ENCODE measurements at places on chromosomes 7 and 10.
A peak's percentile ranks its signal among the peaks of the same experiment; 100 is the strongest.

GRCh38 chr7:32591938-32592337 is 96.6 kb downstream of the AVL9 start:
- no peak for DNase-seq

DNA sequence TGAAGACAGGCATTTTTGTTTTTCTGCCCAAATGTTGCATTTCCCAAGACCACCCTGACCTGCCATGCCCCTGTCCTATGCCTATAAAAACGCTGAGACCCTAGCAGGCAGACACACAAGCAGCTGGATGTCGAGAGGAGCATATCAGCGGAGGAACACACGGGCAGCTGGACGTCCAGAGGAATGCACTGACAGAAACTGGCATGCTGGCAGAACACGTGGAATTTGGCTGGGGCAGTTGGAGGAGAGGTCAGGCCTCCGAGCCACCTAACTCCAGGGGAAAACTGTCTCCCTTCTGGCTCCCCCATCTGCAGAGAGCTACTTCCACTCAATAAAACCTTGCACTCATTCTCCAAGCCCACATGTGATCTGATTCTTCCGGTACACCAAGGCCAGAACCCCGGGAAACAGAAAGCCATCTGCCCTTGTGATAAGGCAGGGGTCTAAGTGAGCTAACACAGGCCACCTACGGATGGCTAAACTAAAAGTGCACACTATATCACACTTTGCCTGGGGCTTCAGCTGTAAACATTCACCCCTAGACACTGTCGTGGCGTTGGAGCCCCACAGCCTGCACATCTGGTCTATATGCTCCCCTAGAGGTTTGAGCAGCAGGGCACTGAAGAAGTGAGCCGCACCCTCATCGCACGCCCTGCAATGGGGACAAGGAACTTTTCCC is 10.0 kb upstream of the CDHR3 start:
- DNase-seq: no peak

DNA sequence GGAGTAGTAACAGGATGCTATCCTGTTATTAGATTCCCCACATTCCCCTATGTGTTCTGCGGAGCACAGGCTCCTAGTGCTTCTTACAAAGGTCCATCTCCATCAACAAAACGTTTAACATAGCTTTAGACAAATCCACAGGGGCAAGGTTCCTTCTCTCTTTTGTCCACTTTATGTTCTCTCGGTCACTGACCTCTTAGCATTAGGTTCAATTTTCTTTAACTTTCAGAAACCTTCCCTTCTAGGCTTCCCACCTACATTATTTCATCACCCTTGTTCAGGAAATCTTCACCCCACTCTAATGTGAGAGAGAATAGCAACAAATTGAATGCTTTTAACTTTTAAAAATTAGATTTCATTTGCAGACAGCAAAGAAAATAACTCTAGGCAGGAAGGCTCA is 84.9 kb downstream of the DOCK4 start:
- DNase-seq: no peak

DNA sequence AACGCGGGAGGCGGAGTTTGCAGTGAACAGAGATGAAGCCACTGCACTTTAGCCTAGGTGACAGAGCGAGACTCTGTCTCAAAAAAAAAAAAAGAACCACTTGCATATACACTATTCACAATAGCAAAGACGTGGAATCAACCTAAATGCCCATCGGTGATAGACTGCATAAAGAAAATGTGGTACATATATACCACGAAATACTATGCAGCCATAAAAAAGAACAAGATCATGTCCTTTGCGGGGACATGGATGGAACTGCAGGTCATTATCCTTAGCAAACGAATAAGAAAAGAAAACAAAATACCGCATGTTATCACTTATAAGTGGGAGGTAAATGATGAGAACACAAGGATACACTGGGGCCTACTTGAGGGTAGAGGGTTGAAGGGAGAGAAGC is 39.5 kb downstream of the EGFR start:
- no peak for DNase-seq

DNA sequence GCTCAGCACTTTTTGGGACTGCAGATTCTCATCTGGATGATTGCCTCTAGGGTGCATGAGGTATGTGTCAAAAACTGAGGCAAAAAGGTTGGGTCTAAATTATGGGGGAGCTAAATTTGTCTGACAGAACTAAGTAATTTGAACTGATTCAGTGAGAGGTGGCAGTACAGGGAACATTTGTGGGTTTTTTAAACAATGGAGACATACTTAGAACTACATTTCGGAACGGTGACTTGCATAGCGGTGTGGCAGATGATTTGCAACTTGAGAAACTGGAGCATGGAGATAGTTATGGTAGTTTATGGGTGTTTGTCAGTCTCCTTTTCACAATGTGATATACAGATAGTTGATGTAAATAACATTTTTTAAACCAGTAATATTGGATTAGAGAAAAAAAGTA is 14.6 kb downstream of the TBC1D12 start:
- no peak for DNase-seq

- no peak for DNase-seq
Measured at GRCh38 chr7:77826300-77826699, 27.7 kb downstream of the PHTF2 start.

GRCh38 chr7:149297034-149297755 is 35.2 kb downstream of the ZNF783 start:
- DNase-seq: no peak

- DNase-seq: no peak
Measured at GRCh38 chr7:75789361-75789924, 17.4 kb upstream of the CCL26 start.

DNA sequence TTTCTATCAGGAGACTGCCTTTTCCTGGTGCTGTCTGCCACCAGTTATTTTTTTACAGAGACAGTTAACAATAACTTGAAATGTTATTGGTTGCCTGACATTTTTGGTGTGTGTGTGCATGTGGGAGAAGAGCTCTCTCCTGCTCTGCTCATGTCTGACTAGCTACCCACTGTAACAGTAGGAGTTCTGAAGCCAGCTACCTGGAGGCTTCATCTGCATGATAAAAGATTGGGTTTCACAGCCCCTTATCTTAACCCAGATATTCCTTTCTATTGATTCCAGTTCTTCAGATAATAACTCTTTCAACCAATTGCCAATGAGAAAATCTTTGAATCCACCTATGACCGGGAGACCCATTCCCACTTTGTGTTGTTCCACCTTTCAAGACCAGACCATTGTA is 237.4 kb upstream of the PPP1R3A start:
- no peak for DNase-seq

GRCh38 chr7:73833251-73833919 is 2.6 kb downstream of the CLDN4 start:
- no peak for DNase-seq

GRCh38 chr10:97056003-97056630 is 129.6 kb downstream of the SLIT1 start:
- DNase-seq: no peak

GRCh38 chr10:99084161-99084560 is 151.5 kb downstream of the HPSE2 start:
- no peak for DNase-seq

DNA sequence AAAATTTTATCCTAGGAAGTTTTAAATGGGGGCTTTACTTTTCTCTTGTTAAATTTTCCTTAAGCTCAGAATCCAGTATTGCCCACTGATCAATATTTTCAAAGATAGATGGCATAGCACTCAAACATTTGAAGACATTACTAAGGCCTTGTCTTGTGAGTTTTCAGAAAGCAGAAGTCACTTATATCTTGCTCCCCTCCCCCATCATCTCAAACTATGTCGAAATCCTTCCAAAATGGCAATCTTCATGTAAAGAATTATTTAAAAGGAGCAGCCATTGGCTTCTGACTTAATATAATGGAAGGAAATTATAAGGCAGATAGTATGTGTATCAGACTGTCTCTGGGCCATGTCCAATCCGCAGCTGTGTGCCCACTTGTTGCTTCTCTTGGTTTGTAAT is 553.5 kb upstream of the C7orf33 start:
- no peak for DNase-seq

- DNase-seq: no peak
Measured at GRCh38 chr7:149838992-149839408, 825 bp downstream of the ZNF862 start.

DNA sequence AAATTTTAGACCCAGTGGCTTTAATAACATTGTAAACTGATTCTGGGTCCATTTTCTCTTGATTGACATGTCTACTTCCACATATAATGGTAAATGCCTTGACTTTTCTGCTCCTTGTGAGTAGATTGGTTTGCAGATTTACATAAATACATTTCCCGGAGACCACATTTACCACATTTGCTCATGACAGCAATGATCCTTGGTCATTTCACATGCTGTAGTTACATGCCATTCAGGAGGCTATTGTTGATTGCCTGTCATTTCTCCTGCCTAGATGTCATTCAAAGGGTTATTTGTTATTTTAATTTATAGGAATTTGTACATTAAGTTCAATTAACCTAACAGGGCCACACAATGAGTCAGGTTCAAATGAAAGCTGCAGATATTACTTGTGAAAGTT is 280.5 kb downstream of the CNTNAP2 start:
- no peak for DNase-seq

GRCh38 chr7:11060893-11061292 is 87.2 kb downstream of the PHF14 start:
- no peak for DNase-seq

- no peak for DNase-seq
Measured at GRCh38 chr10:31028081-31028480, 3.6 kb downstream of the ZNF438 start.

DNA sequence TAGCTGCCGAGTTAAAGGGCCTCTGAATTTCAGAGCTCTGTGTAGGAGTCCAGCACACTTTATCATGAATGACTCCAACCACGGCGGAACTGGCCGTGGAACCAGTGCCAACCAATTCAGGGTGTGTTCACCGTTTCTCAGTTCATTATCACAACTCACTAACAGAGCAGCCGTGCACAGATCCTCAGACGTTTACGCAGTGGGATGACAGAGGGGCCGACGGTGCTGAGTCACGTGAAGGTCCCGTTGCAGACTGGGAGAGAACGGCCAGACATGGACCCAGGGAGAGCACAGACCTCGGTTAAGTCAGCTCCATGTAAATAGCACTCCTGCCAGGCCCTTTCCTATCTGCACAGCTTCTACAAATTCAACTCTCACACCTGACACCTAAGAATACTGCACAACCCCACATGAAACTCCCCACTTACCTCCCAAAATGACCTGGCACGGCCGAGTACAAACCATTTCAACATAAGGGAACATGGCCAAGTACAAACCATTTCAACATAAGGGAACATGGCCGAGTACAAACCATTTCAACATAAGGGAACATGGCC is 95.5 kb downstream of the DIP2C start:
- no peak for DNase-seq

DNA sequence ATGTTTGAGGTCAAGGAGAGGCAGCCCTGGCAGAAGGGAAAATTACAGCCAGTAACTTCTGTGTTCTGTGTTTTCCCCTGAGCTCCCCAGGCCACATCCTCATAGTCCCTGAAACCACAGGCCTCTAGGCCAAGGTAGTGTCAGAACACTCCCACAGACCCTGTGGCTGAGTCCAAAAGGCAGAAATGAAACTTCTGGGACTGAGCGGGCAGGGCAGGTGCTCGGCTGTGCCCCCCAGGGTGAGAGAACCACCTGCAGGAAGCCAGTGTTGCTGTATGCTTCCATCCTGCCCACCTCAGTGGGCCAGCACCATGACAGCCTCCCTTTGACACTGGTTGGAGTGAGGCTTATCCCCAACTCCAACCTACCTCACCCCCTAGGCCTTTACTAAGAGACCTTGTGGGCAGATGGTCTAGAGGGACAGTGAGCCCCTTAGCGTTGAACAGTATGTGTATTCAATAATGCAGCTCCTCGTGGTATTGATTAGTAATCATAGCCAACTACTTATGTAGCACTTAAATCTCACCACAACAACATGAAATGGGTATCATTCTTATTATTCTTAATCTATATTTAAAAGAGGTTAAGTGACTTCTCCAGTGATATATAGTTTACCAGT is 30.3 kb downstream of the PIK3CG start:
- DNase-seq: peak; percentile 2

DNA sequence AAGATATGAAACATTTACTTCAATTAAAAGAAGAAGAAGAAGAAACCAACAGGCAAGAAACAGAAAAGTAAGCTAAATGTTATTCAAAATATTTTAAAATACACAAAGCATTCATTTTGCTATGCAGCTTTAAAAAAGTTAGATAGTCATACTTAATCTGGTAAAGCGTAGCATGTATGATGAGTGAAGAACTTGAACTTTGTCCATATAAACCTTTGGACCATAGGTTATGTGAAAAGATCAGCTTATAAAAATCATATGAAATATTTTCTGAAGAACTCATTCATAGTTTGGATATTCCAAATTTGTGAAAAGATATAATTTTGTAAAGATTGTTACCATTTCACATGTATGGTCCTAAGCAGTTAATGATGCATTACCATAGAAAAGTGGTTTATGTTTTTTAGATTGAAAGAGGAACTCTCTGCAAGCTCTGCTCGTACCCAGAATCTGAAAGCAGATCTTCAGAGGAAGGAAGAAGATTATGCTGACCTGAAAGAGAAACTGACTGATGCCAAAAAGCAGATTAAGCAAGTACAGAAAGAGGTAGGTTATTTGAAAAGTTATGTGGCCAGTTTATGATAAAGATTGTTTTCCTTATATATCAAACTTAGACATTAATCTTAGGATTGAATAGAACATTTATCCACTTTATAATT is 37.3 kb downstream of the KIF20B start:
- peak; percentile 30 for DNase-seq

DNA sequence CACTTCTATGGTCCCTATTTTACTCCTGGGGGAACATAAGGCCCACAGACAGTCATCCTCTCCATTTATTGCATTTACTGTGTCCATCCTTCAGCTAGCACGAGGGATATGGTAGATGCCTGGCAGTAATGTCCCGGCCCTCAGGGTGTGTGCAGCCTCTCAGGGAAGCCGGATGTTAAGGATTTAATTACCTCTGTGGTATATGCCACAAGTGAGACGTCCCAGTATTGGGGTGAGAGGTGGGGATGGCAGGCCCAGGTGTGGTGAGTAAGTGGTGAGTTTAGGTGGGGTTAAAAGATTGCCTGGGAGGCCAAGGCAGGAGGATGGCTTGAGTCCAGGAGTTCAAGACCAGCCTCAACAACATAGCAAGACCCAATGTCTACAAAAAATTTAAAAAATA is 144.9 kb downstream of the SH3PXD2A start:
- no peak for DNase-seq

GRCh38 chr10:109978481-109978880 is 29.3 kb upstream of the ADD3 start:
- peak; percentile 66 for DNase-seq

GRCh38 chr10:90993340-90993739 is 72.5 kb upstream of the ANKRD1 start:
- DNase-seq: no peak

DNA sequence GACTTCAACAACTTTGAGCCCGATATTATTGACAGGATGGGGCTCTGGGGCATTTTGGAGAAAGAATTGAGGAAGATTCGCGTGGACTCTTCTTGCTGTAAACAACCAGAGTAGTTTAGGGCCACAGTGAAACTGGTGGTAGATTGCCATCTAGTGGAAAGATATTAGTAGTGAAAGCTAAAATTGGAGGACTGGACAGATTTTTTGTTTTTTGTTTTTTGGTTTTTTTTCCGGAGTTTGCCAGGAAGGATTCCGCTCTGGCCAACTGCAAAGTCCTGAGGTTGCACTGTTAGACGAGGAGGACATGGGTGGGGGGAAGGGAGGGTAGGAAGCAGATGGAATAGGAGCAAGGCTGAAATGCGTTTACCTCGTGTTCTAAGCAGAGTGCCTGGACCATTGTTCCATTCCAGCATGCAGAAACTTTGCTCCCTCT is 11.7 kb downstream of the NOBOX start:
- peak; percentile 67 for DNase-seq

GRCh38 chr10:131955591-131956340 is 26.0 kb downstream of the BNIP3 start:
- no peak for DNase-seq

GRCh38 chr10:99532687-99533495 is at the start of gene NKX2-3:
NKX2-3 (plus strand) TSS chr10:99532942; CDS start chr10:99533132, 190 bp downstream.
- DNase-seq: no peak

GRCh38 chr7:69256634-69257081 is 341.6 kb upstream of the AUTS2 start:
- peak; percentile 6 for DNase-seq
